Hematopoietic multipotent progenitor cell treated with erythropoietin and hydrocortisone succinate and interleukin-3 and kit ligand, for 15 days (in vitro differentiated cells): ENCODE measurements at places on chromosomes 5 and 9.

DNA sequence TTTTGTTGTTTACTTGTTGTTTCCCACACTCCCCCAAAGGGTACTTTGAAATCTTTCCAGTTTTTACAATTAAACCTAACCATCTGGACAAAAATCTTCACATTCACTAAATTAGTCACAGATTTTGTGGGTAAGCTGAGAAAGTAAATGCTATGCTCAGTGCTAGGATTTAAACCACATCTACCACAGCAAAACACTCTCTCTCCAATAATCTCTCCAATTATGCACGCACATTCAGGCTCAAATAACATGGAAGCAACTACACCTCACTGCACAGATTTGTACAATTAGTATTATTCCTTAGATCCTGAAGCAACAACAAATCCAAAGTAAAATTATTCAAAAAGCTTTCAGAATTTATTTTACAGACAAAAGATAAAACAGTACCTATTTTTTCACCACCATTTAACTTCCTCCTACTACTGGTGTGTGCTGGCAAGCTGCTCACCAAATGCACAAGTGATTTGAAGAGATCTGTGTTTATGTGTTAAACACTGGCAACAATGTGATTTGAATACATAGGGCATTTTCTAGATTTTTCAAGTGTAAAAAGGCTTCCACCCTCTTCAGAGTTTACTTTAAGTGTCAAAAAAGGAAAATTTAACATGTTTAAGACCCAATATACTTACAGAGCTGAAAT lies 16.6 kb downstream of the ZNF608 start:
- no peak for DNase-seq

- DNase-seq, result no peak
These were observed 154.7 kb upstream of the RUSC2 start for GRCh38 chr9:35335164-35335563.

GRCh38 chr9:4042991-4043390 lies 256.9 kb downstream of the GLIS3 start:
- no peak for DNase-seq

DNA sequence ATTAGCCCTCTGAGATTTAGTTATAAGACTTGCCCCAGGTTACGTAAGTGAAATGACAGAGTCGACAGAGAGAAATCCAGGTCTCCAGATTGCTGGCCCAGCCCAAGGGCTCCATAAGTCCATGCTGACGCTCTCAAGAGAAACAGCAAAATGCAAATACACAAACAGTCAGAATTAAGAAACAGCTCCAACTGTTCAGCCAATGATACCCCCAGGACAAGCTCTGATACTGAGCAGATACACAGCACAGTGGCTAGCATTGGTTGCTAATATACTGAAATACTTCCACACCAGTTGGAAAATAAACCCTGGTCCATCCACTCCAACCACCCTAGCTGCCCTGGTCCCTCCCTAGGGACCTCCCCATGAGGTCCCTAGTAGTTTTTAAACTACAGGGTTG lies 94.2 kb downstream of the CDK5RAP2 start:
- DNase-seq, result no peak

GRCh38 chr9:107316795-107317661 lies 33.9 kb downstream of the RAD23B start:
- DNase-seq, result no peak

- no peak for DNase-seq
These were observed 19.9 kb upstream of the IL9 start for GRCh38 chr5:135915466-135916001.

DNA sequence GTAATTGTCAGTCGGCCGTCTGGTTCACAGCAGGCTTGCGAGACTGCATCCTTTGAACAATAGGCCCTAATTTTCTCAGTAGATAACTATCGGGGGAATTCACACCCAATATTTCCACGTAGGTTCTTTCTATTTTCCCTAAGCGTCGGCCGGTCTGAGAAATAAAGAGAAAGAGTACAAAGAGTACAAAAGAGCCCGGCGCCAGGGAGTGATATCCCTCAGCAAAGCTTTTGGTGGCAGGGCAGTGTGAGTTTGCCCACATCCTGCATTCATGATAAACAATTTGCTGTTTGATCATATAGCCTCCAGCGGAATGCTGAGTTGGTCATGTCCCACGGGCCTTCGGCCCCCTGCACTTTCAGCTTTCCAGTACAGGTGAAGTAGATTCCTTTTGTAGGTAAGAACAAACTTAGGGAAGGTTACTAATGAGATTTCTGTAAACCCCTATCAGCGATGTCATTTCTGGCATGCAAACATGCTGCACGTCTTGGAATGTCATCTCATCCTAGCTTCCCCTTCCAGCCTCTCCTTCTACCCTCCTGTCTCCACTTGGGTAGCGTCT lies 4.7 kb upstream of the PTGR1 start:
- DNase-seq, result no peak

GRCh38 chr9:88221105-88221504 lies 82.8 kb upstream of the SPATA31C2 start:
- no peak for DNase-seq

DNA sequence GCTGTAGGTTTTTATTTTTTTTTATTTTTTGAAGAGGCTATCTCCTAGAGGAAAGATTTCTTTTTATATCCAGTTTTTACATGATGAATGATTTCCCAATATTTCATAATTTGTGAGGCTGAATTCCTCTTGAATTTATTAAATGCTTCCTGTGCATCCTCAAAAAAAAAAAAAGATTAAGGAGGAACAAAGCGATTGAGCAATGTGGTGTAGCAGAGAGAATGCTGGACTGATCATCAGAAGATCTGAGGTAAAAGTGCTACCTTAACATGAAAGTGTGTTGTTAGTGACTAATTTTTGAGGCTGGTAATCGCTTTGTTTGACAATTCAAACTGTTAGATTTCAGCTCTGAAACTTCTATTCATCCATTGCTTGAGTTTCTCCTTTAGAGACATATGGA lies 125.1 kb downstream of the ESM1 start:
- DNase-seq, result no peak

DNA sequence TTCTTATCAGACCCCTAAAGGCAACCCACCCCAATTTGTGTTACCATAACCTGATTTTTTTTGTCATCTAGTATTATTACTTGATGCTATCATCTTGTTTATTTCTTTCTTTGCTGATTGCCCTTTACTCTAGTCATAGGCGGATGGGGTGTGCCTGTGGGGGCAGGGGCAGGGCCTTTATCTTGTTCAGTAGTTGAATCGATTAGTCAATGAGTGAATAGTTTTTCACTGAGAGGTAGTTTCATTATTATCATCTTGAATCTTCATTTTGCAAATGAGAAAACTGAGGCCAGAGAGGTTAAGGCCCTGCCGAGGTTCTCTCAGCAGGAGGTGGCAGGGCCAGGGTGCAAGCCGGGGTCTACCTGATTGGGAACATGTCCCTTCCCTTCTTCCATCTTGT lies 9.4 kb upstream of the GM2A start:
- no peak for DNase-seq

GRCh38 chr9:122133263-122133983 lies 26.2 kb downstream of the NDUFA8 start:
- no peak for DNase-seq

DNA sequence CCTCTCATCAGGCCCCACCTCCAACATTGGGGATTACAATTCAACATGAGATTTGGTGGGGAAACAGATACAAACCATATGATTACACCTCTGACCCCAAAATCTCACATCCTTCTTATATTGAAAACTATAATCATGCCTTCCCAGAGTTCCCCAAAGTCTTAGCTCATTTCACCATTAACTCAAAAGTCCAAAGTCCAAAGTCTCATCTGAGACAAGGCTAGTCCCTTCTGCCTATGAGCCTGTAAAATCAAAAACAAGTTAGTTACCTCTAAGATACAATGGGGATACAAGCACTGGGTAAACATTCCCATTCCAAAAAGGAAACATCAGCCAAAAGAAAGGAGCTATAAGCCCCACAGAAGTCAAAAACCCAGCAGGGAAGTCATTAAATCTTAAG lies 26.8 kb upstream of the ARSB start:
- DNase-seq, result no peak

- no peak for DNase-seq
These were observed 250.8 kb downstream of the DMRT2 start for GRCh38 chr9:1300941-1301340.

DNA sequence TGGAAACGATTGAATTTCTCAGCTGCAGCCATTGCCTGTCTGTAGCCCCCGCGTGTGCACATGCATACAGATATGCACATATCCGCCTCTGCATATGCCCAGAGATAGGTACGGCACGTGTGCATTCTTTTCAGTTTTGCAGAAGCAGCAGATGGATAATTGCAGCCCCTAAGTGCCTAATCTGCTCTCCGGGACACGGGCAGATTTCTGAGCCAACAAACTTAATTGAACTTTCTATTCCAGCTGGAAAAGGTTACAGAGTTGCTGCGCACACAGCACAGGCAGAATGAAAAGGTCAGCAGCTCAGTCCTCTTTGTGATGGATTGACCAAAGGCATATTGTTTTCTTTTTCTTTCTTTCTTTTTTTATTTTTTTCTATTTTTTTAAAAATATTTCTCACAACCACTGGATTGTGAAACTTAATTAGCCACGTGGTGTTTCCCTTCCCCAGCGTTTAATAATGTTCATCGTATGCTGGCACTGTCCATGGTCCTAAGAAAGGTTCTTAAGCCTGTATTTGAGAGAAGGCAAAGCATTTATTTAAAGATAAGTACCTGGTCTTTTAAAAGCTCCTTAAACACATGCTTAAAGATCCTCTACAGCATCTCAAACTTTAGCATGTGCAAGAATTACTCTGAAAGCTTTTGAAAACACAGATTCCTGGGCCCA lies 270.2 kb upstream of the BRINP1 start:
- no peak for DNase-seq

DNA sequence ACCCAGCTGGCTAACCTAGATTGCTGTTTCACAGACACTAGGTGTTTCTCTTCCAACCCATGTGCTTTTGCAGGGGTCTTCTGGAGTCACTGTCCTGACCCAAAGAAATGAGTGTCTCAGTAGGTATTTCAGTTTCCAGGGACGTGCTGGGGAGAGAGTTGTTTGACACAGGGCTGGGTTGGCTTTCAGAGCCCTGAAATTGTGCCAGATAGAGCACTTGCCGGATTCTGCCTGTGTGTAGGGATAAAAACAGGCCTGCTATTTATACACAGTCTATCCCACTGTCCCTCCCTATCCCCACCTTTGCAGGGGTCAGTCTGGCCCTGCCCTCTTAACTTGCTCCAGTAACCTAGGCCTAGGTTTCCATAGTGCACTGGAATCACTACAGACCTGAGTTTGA lies 957 bp upstream of the HBEGF start:
- no peak for DNase-seq

GRCh38 chr9:82354279-82354659 lies 365.7 kb downstream of the SPATA31D1 start:
- DNase-seq, result no peak

DNA sequence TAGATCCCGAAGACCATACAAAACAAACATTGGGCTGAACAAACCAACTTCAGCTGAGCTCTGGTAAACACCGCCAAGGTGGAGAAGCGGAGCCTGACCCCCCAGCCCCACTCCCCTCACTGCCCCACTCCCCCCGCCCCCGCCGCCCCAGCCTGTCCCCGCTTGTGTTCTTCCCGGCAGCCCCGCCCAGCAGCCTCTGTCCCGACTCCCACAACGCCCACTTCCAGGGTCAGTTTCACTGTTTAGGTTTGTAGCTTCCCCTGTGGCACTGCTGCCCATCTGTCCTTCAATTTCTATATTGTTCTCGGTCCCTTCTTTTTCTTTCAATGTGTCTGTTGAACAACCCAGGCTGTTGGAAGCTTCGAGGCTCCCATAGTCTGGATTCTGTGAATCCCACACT lies 112.0 kb upstream of the CACNA1B start:
- DNase-seq, result no peak

- DNase-seq, result no peak
These were observed 1.5 kb downstream of the RASGRF2 start for GRCh38 chr5:80961376-80962281.

GRCh38 chr5:163276466-163276865 lies 160.9 kb upstream of the CCNG1 start:
- no peak for DNase-seq

DNA sequence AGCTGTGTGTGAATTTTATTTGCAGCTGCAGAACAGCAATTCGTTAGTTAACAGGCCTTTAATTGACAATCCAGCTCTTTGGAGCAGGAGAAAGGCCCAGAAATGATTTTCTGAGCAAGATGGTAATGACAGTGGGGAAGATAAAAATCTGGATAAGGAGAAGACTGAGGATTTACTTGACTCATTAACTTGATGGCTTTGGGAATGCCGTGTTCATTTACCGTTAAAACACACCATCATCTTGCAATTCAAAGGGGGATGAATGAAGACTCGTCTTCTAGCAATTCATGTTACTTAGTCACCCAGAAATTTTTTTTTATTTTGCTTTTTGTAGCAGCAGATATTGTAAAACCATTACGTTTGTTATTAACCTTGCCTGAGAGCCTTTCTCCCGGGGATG lies 52.0 kb downstream of the PTTG1 start:
- no peak for DNase-seq

- peak; percentile 63 for DNase-seq
These were observed 12.8 kb upstream of the RALGDS start for GRCh38 chr9:133133681-133134387.

DNA sequence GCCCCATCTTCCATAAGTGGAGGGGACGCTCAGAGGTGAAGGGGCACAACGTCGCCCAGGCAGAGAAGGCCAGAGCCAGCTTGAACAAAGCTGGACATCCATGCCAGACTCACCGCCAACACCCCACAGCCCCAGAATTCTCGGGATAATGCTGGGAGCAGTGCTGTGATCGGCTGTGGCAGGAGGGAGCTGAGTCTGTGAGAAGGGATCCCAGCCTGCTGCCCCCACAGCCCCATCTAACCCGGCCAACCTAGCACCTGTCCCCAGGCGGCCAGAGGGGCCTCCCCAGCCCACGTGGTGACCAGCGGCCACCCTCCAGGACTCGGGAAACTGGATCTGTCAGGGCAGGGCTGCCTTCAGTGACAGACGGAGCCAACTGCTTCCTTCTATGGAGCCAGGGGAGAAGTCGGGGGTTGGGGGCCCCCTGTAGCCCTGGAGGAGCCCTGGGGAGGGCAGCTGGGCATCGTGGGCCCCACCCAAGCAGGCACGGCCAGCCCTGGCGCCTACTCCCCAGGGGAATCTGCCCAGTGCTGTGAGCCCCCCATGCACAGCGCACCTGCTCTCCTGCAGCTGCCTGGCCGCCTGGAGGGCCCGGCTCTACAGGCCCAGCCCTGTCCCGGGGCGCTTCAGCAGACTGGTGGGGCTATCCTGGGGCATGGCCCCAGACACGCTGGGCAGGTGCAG lies 6.0 kb downstream of the BRD3 start:
- DNase-seq, result no peak
